Testis (tissue), 5 donors: ENCODE measurements at places on chromosomes 13 and 19. TPM values are rescaled to one million over a fixed set of nuclear protein-coding genes. Genes with fewer than 3 reads are reported as not detected.

- DNase-seq: no peak
Observed at GRCh38 chr19:35395382-35396199, 24.7 kb downstream of the GPR42 start.

- DNase-seq: no peak
Observed at GRCh38 chr13:106468207-106468606, 67.3 kb downstream of the EFNB2 start.

ATP8A2 gene
- polyA plus RNA-seq: 38.3 TPM

DNA sequence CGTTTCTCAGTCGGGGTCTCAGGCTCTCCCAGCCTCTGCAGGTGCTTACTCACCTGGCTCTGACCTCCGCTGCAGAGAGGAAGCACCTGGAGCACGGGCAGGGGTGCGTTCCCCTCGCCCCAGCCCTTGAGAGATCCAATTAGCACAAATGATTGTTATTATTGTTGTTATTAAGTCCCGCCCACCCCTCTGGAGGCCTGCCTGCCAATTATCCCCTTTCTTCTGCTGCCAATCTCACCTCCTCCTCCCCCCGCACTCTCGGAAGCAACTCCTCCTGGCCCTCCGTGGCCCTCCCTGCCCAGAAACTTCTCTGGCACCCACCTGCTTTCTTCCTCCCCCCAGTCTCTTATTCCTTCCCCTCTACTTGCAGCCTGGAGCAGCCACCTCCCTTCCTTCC is 8.8 kb downstream of the ZNF787 start:
- DNase-seq: no peak

PNMA8A gene
- 48.1 TPM for polyA plus RNA-seq

DNA sequence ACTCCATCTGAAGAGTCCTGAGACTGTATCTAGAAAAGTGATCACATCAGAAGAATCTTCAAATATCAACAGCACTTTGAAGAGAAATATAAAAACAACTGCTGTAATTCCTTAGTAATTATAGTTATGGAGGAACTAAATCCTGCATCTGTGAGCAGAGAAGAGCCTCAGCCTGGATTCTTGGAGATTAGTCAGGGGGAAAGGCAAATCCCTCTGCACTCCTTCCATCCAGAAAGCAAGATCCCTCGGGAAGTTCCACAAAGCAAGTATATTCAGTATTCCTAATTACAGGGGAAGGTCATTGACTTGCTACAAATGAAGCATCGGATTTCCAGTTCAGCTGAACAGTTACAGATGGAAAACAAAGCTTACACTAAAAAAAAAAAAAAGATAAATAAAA is 256.6 kb upstream of the IPO5 start:
- DNase-seq: no peak
